ENCODE measurements at places on chromosomes 4 and X. TPM values are rescaled to one million over a fixed set of nuclear protein-coding genes. Genes with fewer than 3 reads are reported as not detected.

DNA sequence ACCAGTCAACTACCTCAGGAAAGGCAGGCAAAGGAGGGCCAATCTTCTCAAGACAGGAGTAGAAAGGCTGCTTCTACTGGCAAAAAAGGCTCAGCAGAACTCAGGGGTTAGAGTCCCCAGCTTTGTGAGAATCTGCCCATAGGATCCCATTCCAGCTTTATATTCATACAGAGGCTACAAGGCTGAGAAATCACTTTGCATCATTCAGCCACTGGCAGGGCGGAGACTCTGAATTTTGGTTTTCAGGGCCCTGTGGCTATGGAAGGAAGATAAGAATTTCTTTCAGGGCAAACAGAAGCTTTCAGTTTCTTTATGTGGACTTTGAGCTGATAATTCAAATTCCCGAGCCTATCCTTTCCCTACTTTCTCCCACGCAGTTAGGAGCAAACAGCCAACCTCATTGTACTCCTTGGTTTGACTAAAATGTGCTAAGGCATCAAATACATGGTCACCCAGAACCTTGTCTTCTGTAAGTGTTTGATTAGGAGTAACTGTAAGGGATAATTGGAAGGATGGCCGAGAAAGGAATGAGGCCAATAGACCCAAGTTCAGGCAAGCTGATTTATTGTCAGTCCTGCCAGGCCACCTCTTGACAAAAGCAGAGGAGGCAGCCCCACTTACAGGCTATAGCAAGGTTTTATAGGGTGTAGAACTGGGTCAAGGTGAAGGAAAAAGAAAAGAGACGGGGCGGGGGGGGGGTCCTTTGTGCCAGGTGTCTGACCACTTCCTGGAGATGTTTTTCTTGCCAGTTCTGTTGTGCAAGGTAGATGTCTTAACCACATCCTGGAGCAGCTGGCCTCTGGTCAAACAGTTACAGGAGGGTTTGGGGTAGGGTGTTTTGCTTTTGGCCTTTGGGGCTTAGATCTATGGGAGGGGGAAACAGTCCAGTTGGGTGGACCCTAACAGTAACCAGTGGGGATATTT lies 165.3 kb upstream of the PPP1R2C start:
- peak; percentile 21 for DNase-seq

DNA sequence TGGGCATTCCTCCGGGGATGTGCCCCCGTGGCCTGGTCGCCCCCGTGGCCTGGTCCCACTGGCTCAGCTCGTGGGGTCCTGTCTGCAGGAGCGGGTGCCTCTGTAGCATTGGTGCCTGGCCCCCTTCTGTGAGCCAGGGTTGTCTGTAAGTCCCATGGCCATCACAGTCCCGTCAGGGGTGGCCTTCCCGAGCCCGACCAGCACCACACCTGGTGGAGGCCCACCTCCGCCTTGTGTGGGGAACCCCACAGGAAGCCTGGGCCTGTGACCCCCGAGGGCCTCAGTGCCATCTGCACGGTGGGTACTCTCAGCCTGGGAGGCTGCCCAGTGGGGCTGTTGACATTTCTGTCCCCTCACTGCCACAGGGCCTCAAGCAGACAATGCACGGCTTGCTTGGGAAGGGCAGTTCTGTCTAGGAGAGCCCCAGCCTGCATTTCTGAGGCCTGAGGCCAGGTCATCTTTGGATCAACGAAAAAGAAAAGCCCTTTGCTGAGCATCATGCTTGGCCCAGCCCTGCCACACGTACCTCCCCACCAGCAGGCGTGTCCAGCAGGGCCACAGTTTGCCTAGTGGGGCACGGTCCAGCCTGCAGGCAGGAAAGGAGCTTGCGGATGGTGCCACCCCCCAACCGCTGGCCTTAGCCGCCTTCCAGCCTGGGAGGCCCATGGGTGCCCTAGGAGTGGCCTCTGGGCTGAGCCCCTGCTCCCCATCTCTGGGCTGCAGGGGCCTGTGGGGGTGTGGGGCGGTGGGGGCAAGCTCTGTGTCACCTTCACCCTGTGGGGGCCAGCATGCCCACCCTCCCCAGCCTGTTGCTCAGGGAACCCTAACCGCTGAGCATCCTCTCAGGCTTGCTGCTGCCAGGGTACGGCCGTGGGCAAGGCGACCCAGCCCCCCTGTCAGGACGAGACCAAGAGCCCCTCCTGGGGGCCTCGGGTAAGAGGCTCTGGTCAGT lies 23.2 kb downstream of the NKX1-1 start:
- DNase-seq: no peak

DNA sequence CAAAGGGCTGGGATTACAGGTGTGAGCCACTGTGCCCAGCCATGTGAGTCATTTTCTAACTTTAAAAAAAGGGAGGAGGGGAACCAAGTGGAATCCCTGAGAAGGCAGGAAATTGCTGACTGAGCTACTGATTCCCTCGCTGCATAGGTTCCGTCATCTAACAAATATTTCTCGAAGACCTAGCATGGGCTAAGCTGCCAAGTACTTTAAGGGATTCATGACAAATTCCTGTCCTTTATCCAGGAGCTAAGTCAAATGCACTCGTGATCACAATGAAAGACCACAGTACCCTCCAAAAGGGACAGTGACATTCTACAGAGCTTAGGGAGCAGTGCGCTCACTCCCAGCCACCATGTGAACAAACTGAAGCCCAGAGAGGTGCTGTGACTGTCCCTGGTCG lies 33.2 kb upstream of the MAN2B2 start:
- DNase-seq: no peak

- no peak for DNase-seq
These were observed 16.0 kb downstream of the SUPT20HL1 start for GRCh38 chrX:24376403-24376802.

GRCh38 chrX:11597479-11597878 lies 68.2 kb downstream of the ARHGAP6 start:
- no peak for DNase-seq

GRCh38 chr4:127084666-127085065 lies 548.1 kb upstream of the INTU start:
- DNase-seq: no peak

- no peak for DNase-seq
These were observed 433.4 kb downstream of the PDGFC start for GRCh38 chr4:156538210-156538609.

GRCh38 chr4:71771613-71772012 lies 12.3 kb downstream of the GC start:
- no peak for DNase-seq

GRCh38 chrX:119654112-119654531 lies 38.8 kb downstream of the SEPTIN6 start:
- peak; percentile 14 for DNase-seq

- DNase-seq: no peak
These were observed 128.7 kb downstream of the MID1IP1 start for GRCh38 chrX:38929966-38930421.

- DNase-seq: no peak
These were observed 9.1 kb downstream of the ZCCHC4 start for GRCh38 chr4:25321703-25322102.

DNA sequence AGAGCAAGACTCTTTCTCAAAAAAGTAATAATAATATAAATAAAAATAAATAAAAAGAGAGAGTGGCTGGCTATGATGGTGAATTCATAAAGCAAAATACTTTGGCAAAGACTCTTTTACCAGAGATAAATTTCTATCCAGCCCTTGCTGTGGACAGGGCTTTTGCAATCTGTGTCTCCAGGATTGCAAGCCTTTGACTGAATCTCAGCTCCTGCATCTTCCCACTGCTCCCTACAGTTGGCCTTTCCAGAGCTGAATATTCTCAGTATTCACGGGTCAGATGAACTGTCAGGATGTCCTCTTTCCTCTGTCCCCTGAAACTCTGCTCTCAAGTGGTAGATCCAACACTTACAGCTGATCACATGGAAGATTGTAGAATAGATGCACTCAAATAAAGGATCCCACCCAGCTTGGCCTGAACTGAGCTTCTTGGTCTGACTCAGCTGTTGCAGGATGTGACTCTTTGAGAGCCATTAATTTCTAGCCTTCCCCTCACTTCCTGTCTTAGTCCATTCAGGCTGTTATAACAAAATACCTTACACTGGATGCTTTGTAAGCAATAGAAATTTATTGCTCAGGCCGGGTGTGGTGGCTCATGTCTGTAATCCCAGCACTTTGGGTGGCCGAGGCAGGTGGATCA lies 123.4 kb upstream of the GUCY1A1 start:
- no peak for DNase-seq

DNA sequence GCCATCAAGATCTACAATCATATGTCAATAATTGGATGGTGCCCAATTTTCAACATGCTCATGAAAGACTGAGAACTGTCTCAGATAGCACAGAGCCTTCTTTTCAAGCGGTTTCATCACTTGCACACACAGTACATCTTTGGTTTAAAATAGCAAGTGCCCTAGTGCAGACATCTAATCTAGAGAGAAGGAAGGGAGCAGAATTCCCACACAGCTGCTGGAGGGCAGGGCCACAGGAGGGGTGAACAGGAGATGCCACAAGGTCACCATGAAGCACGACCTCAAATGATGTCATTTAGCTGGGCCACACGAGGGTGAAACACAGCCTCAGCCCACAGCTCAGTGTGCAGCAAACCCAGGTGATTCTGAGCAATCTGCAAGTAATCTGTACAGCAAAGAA lies 24.3 kb downstream of the LEF1 start:
- peak; percentile 71 for DNase-seq

DNA sequence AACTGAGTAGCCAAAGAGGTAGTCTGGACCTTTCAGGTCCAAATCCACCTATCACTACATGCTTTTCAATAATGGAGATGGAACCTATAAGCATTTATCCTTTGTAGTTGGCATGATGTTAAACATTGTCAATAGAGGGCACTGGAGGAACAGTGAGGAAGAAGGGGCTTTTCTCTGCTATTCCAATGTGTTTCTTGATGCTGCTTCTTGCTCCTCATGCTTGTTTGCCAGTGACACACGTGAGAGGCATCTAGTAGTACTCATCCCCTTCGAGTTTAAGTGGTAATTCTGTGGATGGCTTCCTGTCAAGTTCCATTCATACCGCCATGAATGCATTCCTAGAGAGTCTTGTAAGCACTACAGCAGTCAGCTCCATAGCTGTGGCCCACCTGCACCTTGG lies 84.0 kb downstream of the NAA11 start:
- DNase-seq: no peak

GRCh38 chrX:150871341-150871811 lies 27.1 kb downstream of the CD99L2 start:
- DNase-seq: no peak

DNA sequence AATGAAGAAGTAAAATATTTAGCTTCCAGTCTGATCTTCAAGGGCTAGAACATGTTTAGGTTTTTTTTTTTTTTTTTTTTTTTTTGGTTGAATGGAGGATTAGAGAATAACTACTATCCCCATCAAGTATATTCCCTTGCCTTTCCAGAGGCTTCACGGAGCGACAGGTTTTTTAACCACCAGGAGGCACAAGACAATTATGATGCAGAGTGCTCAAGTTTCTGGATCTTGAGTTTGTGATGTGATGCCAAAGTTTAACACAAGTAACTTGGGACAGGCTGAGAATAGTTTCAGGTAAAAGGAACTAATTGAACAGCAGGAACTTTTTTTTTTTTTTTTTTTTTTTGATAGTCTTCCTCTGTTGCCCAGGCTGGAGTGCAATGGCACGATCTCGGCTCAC lies 30.3 kb downstream of the CCNI start:
- no peak for DNase-seq

DNA sequence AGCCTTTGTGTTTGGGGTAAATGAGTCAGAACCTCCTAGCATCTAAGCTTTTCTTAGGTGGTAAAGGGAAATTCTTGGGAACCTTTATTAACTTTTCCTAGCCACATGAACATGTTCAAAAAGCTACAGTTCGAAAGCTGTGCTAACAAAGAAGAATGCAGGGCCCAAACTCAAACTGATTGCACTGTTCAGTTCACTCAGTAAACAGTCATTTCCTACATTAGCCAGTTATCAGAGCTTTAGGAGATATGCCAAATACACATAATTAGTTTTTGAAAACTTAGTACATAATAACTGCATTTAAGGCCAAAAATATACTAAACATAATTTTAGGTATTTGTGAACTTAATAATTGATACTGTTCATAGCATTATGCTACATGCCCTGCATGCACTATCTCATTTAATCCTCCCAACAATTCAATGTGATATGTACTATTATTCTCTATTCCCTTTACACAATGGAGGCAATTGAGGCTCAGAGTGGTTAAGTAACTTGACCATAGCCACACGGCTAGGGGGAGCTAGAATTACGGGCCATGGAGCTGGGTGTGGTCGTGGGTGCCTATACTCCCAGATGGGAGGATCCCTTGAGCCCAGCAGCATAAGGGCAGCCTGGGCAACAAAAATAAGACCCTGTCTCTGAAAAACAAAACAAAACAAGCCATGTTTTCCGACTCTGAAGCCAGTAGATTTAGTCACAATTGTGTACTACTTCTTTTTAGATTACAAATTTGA lies 43.9 kb upstream of the PDGFRA start:
- no peak for DNase-seq

GRCh38 chr4:77593993-77594392 lies 11.6 kb upstream of the CXCL13 start:
- no peak for DNase-seq

- DNase-seq: no peak
These were observed 49.7 kb downstream of the FAM9B start for GRCh38 chrX:8984231-8984630.

DNA sequence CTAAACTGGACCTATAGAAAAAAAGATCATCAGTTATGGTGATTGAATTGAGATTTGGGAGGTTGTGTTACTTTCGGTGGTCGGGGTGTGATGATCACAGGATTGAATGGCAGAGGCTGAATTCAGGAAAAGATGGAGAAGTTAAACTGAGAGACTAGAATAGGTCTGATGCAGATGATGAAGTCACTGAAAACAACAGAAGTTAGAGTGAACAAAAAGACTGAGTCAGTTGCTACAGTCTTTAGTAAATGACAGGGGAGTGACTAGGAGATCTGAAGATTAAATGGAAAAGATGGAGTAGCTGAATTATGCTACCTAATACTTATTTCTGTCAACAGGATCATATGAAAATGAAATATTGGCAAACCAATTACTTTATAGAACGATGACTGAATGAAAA lies 163.2 kb downstream of the RPA4 start:
- peak; percentile 3 for DNase-seq

DNA sequence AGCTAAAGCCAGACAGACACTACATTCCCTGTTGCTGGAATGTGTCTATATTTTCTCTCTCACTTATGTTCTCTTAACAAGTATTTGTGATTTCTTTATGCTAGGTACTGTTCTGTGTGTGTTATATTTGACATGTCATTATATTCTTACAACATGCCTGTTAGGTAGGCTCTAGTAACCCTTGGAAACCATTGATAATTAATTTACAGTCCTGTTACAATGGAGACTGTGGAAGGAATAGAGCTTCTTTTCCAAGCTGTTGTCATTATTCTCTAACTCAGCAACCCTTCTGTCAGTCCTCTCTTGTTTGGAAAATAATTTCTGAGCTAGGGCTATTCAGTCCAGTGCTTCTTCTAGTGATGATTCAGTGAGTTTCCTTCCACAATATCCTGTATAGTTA lies 419.1 kb upstream of the BOD1L1 start:
- DNase-seq: no peak

The SLC4A4 gene
- 0.16 TPM for total RNA-seq

The ATOH1 gene
- total RNA-seq: not detected

The ITM2A gene
- 89.0 TPM for total RNA-seq

The CENPVL2 gene
- total RNA-seq: not detected

The TRMT2B gene
- 24.3 TPM for total RNA-seq

The SRPX2 gene
- total RNA-seq: not detected

The PJA1 gene
- total RNA-seq: 18.9 TPM

The MAPK10 gene
- total RNA-seq: 0.19 TPM

The NELFA gene
- 48.3 TPM for total RNA-seq

The XKRX gene
- total RNA-seq: 0.78 TPM

The KCTD8 gene
- total RNA-seq: not detected

The TGIF2LX gene
- not detected for total RNA-seq

The DMP1 gene
- not detected for total RNA-seq

The ATP2B3 gene
- total RNA-seq: not detected

The TTC29 gene
- total RNA-seq: not detected

Measured in activated CD4-positive, alpha-beta T cell treated with anti-CD3 and anti-CD28 coated beads for 36 hours (primary cell).